ENCODE measurements at places on chromosomes 13 and 19.

GRCh38 chr13:96090240-96091101 lies 564 bp downstream of the HS6ST3 start:
- peak; percentile 57 for DNase-seq

DNA sequence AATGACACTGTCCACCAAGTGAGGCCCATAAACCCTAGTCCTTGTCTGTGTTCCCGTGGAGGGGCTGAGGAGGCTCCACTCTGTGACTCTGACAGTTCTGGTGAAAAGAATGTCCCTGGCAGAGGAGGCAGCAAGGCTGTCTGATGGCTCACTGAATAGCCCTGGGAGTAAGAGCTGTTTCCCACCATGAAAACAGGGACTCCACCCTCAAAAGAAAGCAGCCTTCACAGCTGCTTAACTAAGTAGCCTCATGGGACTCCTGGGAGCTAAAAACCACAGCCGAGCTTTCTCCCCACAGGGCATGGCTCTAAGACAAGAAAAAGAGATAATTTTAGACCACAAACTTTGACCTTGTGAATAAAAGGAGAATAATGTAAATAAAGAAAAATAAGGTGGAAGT lies 135.1 kb upstream of the FRY start:
- DNase-seq, result no peak

DNA sequence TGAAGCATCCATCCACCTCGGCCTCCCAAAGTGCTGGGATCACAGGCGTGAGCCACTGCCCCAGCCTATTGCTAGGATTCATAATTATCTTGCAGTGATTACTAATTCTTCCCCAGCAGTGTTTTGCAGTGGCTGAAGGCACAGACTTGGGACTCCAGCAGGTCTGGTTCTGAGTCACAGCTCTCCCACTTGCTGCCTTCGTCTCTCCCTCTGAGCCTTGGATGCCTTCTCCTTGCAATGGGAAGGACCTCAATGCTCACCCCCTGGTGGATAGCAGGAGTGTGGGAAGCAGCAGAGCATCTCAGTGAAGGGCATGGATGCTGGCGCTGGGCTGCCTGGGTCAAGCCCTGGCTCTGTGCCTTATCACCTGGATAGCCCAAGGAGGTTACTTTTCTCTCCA lies 37.6 kb upstream of the SHKBP1 start:
- DNase-seq, result no peak

DNA sequence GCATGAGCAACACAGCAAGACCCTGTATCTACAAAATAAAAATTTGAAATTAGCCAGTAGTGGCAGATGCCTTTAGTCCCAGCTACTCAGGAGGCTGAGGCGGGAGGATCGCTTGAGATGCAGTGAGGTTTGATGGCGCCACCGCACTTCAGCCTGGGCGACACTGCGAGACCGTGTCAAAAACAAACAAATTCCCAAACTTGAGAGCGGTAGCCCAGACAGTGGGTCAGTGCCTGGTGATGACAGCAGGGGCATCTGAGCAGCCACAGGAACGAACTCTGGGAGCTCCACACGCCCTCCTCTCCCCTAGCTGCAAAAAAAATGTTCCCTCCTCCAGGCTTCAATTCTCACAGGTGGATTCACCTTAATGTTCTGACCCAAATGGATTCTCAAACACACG lies 14.1 kb downstream of the ZNF490 start:
- no peak for DNase-seq

All from right forelimb (tissue), 1 donor.